ENCODE measurements at places on chromosomes 12 and 14. TPM values are rescaled to one million over a fixed set of nuclear protein-coding genes. Genes with fewer than 3 reads are reported as not detected.

- DNase-seq, result no peak
Measured at GRCh38 chr12:108761226-108761625, 29.9 kb upstream of the CORO1C start.

DNA sequence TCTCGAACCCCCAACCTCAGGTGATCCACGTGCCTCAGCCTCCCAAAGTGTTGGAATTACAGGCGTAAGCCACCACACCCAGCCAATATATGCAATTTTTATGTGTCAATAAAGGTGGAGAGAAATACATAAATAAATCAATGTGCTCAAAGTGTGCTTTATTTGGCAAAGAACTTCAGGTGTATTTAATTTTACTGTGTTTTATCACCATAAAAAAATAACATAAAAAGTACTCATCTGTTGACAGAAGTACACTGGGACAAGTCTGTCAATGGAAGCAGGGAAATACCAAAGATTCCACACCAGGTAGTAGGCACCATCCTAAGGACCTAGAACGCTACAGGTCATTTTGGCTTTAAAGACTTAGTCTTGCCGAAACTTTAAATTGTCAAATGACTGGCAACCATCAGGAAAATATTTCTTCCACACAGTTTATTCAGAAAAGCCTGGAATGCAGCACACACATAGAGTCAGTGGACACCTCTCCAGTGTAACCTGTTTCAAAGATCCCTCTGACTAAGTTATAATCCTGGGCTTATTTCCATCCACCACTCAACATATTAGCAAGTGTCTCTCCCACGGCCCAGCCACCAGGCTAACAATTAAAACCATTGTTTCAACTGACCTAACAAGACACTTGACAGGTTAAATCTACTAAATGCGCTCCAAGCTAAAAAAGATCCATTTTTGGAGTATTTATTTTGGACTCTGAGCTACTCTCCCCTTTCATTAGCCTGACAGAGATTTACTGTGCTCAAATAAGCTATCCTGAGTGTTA, 4.2 kb downstream of the ERO1A start:
- no peak for DNase-seq

DNA sequence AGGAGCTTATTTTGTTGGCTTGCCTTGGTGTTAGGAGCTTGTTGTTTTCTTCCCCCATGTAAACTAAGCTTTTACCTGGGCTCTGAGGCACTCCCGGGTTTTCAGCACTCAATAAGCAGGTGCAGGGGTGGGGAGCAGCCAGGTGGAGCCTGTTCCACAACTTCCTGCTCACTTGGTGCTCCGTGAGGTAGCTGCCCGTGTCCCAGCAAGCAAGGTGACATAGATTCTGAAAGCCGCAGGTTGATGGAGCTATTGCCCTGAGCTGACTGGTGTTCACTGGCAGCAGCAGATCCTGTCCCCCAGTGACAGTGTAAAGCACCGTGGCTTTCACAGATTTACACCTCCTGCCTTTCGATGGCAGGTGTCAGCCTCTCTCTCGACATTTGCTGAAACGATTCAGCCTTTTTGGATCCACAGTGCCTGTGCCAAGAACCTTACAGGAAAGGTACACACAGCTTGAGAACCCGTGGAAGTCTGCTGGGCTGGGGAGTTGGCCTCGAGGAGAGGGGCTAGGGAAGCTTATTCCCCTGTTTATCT, 295.7 kb upstream of the FKBP4 start:
- peak; percentile 85 for DNase-seq

DNA sequence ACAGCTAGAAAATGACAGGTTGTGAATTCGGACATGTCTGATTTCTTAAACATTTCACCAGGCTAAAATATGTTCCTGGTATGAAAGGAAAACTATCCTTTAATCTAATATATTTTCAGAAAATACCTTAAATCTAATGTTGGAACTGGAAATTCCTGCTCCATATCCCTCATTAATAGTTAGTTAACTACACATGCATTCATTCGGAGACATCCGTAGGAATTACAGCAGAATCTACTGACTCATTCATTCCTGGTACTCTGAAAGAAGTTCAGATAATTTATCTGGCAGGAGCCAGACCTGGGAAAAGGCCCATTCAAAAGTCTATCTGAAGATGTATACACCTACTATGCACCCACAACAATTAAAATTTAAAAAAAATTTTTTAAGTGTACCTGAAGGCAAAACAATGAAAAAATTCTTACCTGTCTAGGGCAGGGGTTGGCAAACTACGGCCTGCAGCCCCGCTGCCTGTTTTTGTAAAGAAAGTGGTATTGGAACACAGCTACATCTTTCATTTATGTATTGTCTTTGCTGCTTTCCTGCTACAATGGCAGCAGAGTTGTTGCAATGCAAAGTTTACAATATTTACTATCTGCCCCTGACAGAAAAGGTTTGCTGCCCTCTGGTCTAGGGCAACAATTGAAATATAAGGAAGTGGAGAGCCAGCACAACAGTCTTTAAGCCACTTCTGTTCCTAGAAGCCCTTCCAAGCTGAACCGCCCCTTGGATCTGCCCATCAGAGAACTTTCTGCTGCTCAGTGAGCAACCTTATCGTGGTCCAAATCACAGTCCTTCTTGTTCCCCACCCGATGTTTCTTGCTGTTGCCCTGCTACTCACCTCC, 17.9 kb upstream of the NFYB start:
- DNase-seq, result no peak

DNA sequence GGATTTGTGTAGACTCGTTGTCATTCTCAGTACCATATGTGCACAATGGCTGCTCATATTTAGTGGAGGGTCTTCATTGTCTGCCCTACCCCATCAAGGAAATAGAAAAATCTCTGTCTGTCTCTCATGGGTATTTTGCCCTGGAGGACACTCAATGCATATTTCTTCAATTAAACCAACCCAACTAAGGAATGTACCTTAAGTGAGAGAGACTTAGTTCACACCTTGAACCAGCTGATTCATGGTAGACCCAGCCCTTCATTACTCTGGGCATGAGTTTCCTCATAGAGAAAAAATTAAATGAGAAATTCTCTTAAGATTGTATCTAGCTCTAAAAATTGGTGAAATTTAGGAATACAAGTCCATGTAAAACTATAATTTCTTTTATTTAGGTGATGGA, 107.1 kb upstream of the PLEKHG7 start:
- DNase-seq, result no peak

Gene MYO1H
- total RNA-seq, result 0.09 TPM

Gene PLEKHD1
- total RNA-seq, result 1.3 TPM

Gene TAS2R7
- 0.91 TPM for total RNA-seq

Gene OAS2
- total RNA-seq, result 3.4 TPM

DNA sequence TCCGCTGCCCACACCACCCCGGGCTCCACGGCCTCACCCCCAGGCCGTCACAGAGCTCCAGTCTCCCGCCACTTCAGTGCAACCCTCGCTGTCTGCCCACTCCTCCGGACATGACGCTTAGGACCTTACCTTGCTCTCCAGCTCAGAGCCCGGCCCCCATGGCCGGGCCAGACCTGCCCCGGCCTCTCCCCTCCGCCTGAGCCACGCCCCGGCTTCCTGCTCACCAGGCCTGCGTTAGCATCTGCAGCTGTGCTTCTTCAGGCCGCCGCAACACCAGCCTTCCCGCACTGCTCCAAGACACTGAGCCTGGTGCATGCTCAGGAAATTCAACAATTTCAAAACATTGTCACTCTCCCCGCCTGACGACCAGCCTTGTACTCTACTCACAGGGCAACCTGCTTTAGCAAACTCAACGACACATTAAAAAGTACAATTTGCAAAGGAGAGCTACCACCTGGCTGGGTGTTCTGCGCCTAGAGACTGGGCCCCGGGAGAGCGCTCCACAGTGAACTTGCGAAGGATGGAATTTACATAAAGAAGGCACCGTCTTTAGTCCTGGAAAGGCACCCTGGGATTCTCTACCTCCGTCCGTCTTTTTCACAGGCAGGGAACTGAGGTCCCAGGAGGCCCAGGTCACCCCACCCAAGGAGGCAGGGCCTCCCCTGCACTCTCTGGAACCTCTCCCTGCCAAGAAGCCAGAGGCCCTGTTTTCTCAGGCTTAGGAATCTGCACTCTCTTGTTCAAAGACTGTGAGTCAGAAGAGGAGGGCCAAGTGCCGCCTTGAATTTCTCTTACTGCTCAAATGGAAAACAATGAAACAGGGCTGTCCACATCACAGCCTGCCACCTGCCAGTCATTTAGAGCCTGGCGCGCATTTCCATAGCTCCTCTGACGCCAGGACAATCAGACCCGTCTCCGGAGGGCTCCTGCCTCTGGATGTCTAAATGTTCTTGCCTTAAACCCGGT, 51.3 kb downstream of the STX2 start:
- DNase-seq, result no peak

Gene CMA1
- total RNA-seq, result not detected

GRCh38 chr12:126451809-126452208, 1386.6 kb downstream of the AACS start:
- no peak for DNase-seq

Gene SLCO1B1
- not detected for total RNA-seq

All from cerebellum (tissue), 4 donors.